Astrocyte (in vitro differentiated cells and primary cell): ENCODE measurements at places on chromosomes 5 and 9. TPM values are rescaled to one million over a fixed set of nuclear protein-coding genes. Genes with fewer than 3 reads are reported as not detected.
A peak's percentile ranks its signal among the peaks of the same experiment; 100 is the strongest.

ADCY2 gene
- 3.7 and 5.7 TPM in 2 replicates for total RNA-seq

SLC6A7 gene
- total RNA-seq = not detected in 2 replicates

CRHBP gene
- total RNA-seq = 2.5 and 4.7 TPM in 2 replicates

HNRNPA0 gene
- total RNA-seq = 29.5 and 30.2 TPM in 2 replicates

HK3 gene
- 0.14 TPM in 1 of 2 replicates, not detected in the other for total RNA-seq

GRCh38 chr5:59327191-59327980, 566.1 kb downstream of the PDE4D start:
- no peak overlapping the region for H3K4me3 ChIP-seq
- H3K27ac ChIP-seq = no peak overlapping the region
- no peaks in the 10 kb centered on the region for H3K36me3 ChIP-seq
- no peak for DNase-seq
- H3K4me1 ChIP-seq = no peaks in the 10 kb centered on the region

GRCh38 chr5:154058055-154059038, 19.6 kb downstream of the MFAP3 start:
- DNase-seq = peak; percentile 69
- no peaks in the 10 kb centered on the region for H3K27me3 ChIP-seq
- peaks cover 10% of the 10 kb centered on the region for H3K4me1 ChIP-seq
- no peak overlapping the region for H3K4me3 ChIP-seq
- H3K36me3 ChIP-seq = peaks cover 10% of the 10 kb centered on the region

DNA sequence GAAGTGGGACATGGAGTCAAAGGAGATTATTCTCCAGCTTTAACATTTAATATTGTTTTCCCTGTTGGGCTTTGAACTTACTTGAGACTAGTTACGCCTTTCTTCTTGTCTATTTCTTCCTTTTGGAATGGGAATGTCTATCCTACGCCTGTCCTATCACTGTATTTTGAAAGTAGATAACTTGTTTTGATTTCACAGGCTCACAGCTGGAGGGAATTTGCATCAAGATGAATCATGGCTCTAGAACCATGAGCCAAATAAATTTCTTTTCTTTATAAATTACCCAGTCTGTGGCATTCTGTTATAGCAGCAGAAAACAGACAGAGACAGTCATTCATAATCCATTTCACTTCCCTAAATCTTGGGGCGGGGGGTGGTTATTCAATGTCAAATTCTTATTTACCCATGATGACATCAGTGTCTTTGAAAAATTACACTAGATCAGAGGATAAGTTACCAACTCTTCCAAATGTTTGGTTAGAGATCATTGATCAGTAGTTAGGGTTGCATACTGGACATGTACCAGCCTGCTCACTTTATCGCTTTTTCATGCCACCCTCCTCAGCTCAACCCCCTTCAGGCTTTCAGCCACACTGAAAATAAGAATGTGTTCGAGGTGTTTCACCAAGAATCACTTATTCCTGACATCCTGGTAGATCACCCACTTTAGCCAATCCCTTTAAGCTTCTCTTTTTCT, 419.6 kb upstream of the PIK3R1 start:
- H3K4me3 ChIP-seq = no peak overlapping the region
- DNase-seq = peak; percentile 80
- H3K4me1 ChIP-seq = no peaks in the 10 kb centered on the region
- H3K36me3 ChIP-seq = no peaks in the 10 kb centered on the region
- no peak overlapping the region for H3K27ac ChIP-seq
- no peaks in the 10 kb centered on the region for H3K27me3 ChIP-seq

GRCh38 chr5:53083927-53084326, 25.6 kb downstream of the MOCS2 start:
- H3K36me3 ChIP-seq = peaks cover 40% of the 10 kb centered on the region
- H3K27me3 ChIP-seq = no peaks in the 10 kb centered on the region
- no peak overlapping the region for H3K4me3 ChIP-seq

DNA sequence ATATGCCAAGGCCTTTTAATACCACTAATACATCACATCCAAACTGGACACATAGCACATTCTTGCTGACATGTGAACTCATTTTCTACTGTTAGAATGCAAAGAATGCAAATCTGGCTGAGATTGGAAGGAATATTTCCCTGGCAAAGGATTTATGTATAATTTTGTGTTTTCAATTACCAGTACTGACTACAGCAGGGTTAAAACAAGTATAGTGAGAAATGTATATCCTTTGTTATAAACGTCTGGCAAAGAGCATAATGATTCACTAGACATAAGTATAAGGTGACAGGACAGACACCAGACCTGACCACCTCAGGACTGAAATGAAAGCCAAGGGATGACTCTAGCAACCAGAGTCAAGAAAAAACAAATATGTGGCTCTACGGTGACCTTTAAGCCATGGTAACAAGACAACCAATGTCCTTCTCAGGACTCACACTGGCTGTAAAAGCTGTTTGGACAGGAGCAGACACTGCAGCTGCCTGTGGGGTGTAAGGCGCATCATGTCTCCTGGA, 95.0 kb downstream of the MRPS27 start:
- peaks cover 45% of the 10 kb centered on the region for H3K36me3 ChIP-seq
- peaks cover 13% of the 10 kb centered on the region for H3K4me1 ChIP-seq
- H3K27ac ChIP-seq = peak overlapping the region; percentile 41
- H3K4me3 ChIP-seq = no peak overlapping the region

GRCh38 chr5:38607396-38607795, 51.0 kb upstream of the LIFR start:
- DNase-seq = peak; percentile 97
- no peak overlapping the region for H3K27ac ChIP-seq
- H3K27me3 ChIP-seq = no peaks in the 10 kb centered on the region
- H3K36me3 ChIP-seq = no peaks in the 10 kb centered on the region

DNA sequence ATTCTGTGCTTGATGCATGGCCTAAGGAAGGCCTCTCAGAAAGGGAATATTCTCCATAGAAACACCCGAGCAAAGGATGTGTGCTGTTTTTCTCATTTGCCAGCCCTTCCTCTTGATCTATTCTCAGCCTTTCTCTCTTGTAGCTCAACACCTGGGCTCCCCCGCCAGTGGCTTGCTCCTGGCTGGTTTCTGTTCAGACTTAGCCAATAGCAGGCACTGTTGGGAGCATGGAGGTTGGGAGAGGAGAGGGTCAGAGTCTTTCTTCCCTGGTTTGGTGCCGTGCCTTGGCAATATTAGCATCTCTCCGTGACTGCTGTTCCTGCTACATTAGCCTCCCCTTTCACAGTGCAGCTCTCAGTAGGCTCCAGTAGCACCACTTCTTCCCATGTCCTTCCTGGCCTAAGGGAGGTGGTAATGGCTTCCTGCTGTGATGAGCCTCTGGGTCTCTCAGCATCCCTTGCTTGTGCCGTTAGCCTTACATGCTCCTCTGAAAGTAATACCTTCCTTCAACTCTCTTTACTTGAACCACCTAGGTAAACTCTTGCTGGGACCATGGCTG, 269.7 kb upstream of the GAS1 start:
- DNase-seq = no peak
- H3K4me1 ChIP-seq = peaks cover 20% of the 10 kb centered on the region
- no peak overlapping the region for H3K27ac ChIP-seq
